Activated naive CD8-positive, alpha-beta T cell treated with anti-CD3 and anti-CD28 coated beads, Interleukin-2, amount 10 ng/mL, durations not matched to agents 7 days and 5 days (primary cell): ENCODE measurements at places on chromosomes 3 and 15. TPM values are rescaled to one million over a fixed set of nuclear protein-coding genes. Genes with fewer than 3 reads are reported as not detected.

The GOLGA6L22 gene
- not detected for total RNA-seq

The KLHL40 gene
- total RNA-seq = not detected

The GPR160 gene
- total RNA-seq = 9.7 TPM

The TJP1 gene
- not detected for total RNA-seq

The HEG1 gene
- 49.1 TPM for total RNA-seq

The TRIM59 gene
- 40.7 TPM for total RNA-seq

The MYRIP gene
- not detected for total RNA-seq

The RTP4 gene
- 16.9 TPM for total RNA-seq

The EXD1 gene
- total RNA-seq = not detected

The ENTPD3 gene
- total RNA-seq = not detected

The EPHB1 gene
- 0.39 TPM for total RNA-seq

The TTLL13 gene
- total RNA-seq = 1.5 TPM

The EBLN2 gene
- total RNA-seq = 6.2 TPM

The TEX55 gene
- not detected for total RNA-seq

The KBTBD13 gene
- not detected for total RNA-seq

The LRRK1 gene
- 0.48 TPM for total RNA-seq

The STT3B gene
- 131 TPM for total RNA-seq

The FMN1 gene
- total RNA-seq = 0.45 TPM

The CADM2 gene
- total RNA-seq = 0.47 TPM

The XCR1 gene
- not detected for total RNA-seq

The MAP4 gene
- total RNA-seq = 118 TPM

The ISLR gene
- total RNA-seq = not detected

The SACM1L gene
- total RNA-seq = 91.6 TPM

The LRRC31 gene
- not detected for total RNA-seq

The C3orf33 gene
- total RNA-seq = 2.2 TPM

The PRR23C gene
- not detected for total RNA-seq

The SELENOK gene
- total RNA-seq = 43.2 TPM

The FBXO22 gene
- 33.9 TPM for total RNA-seq
